ENCODE measurements at places on chromosomes 6 and 20.

DNA sequence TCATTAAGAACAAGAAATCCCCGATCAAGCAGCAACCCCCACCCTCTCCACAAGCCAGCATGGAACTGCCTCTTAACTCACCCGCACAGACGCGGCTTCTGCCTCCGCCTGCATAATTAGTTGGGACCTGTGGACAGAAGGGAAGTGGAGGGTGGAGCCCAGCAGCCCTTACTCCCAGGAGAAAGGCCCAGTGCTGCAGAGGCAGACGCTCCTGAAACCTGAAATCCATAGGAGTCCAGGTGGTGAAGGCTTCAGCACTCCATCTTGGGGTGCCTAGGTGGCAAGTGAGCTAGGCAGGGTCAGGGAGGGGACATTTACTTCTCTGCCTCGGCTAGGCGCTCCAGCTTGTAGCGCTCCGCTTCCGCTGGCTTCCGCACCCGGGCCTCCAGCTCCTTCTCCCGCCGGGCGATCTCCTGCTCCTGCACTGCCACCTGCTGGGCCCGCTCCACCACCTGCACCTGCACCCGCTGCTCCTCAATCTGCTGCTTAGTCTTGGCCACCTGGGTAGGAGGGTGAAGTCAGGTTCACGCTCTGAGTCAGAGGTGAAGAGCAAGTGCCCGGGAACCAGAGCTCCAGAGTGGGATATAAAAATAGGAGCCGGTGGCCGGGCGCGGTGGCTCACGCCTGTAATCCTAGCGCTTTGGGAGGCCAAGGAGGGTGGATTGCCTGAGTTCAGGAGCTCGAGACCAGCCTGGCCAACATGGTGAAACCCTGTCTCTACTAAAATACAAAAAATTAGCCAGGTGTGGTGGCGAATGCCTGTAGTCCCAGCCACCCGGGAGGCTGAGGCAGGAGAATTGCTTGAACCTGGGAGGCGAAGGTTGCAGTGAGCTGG is 10.7 kb downstream of the TUBB start:
- peak; percentile 94 for DNase-seq

DNA sequence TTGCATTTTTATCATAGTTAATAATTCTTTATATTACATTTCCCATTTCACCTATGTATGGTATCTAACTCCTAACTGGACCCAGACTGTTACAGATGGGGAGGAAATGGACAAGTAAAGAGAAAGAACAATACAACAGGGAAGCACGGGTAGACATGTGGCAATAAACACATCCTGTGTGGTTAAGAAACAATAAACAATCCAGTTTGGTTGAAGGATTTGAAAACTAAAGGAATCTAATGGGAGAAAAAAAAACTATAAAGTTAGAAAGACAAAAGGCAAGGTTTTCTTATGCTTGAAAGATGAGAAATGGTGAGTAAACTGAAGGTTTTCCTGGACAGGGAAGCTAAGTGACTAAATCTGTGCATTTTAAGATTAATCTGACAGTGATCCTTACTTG is 34.9 kb upstream of the ALDH8A1 start:
- no peak for DNase-seq

GRCh38 chr6:142444376-142444775 is 142.6 kb downstream of the ADGRG6 start:
- DNase-seq, result no peak

GRCh38 chr20:8523684-8524083 is 391.6 kb downstream of the PLCB1 start:
- DNase-seq, result no peak

DNA sequence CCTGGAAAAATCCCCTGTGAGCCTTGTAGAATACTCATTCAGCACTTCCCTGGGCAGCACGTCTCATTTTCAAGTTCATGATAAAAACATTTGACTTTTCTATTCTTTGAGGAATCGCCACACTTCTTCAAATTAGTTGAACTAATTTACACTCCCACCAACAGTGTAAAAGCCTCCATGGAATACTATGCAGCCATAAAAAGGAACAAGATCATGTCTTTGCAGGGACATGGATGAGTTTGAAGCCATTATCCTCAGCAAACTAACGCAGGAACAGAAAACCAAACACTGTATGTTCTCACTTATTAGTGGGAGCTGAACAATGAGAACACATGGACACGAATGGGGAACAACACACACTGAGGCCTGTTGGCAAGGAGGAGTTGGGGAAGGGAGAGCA is 102.0 kb upstream of the HEY2 start:
- DNase-seq, result no peak

DNA sequence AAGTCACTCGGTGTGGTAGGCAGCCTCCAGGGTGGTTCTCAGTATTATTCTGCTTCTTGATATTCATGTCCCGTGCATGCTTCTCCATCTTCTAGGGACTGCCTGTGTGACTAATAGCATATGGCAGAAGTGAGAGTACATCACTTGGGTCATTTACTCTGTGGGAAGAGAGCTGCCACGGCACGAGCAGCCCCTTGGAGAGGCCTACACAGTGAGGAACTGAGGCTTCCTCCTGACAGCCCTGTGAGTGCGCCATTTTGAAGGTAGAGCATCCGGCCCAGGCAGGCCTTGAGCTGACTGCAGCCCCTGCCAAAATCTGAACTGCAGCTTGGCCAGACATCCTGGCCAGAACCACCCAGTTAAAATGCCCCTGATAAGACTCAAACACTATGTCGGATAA is 17.3 kb upstream of the MCUR1 start:
- no peak for DNase-seq

DNA sequence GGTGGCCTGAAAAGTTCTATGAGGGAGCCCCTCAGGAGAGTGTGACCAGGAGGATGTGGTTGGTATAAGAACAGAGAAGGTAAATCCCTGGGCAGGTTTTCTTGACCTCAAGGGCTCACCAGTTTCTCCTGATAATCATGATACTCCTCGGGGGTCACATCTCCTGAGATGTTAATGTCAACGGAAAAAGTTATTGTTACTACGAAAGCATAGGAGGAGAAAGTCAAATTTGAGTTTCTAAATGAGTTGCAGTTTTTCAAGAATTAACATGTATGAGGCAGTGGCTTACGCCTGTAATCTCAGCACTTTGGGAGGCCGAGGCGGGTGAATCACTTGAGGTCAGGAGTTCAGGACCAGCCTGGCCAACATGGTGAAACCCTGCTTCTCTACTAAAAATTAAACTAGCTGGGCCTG is 23.4 kb downstream of the MGME1 start:
- DNase-seq, result peak; percentile 77

GRCh38 chr6:116439522-116440051 is 21.6 kb upstream of the CALHM6 start:
- no peak for DNase-seq

DNA sequence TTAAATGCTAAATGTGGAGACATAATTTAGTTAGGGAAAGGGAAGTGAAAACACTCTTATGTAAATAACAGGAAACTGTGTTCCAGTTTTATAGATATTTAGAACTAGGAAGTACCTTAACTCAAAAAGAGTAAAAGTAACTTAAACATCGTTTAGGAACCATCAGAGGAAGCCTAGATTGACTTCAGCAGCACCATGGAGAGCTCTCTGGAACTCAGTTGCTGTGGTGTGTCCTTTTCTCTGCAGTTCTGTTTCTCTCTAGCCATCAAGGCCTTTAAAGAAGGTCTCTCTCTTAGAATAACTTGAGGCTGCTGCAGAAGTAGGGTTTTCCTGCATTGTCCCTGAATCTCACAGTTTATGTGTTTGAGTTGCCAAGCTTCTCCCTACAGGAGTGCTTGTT is 26.9 kb downstream of the CLVS2 start:
- DNase-seq, result no peak

- peak; percentile 45 for DNase-seq
Observed at GRCh38 chr6:13355999-13356785, 27.9 kb upstream of the TBC1D7 start.

DNA sequence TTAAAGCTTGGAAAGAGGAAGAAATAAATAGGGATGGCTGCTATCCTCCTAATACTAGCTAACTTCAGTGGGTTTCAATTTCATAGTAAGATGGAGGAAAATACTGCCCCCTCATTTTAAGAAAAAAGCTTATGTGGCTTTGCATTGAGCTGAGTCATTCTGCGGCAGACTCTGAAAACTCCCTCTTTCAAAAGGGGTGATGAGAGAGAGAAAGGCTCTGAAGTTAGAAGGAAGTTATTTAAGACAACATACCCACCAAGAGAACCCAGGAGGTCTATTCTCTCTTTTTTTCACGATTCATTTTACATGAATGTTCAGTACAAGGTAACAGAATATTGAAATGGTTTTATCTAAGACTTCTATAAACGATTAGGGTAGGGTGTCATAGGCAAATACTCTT is 4.5 kb downstream of the PRDM13 start:
- DNase-seq, result peak; percentile 54

DNA sequence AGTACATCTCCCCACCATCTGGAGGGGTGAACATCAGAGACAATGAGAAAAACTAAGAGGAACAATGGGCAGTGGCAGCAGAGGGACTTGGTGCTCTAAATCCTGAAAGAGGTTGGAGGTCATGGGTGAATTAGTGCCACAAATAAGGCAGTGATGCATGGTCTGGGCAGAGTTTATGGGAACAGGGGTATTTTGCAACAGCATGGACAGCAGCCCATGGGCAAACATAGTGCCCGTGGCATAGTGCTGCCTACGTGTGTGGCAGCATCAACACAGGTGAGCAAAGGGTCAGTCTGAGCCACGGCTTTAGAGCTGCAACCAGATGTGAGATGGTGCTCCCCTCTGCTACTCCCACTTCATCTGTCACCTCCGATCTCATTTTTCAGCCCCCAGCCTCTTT is 459.1 kb upstream of the CITED2 start:
- no peak for DNase-seq

DNA sequence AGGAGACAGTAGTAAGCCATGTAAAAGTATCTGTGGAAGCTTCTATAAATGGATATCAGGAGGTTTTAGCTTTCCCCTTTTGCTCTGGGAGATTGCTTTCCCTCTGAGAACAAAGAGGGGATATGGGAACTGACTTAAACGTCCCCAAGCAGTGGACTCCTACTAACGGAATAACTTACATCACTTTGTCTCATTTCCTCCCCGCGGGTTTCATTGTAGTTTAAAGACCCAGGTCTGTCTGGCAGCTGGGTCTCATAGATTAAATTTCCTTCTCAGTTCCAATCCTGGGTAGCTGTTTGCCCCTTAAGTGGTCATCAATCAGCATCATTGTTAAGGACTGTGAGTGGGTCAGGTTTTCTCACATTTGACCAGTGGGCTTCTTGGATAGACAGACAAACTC is 68.7 kb downstream of the PLAGL1 start:
- no peak for DNase-seq

DNA sequence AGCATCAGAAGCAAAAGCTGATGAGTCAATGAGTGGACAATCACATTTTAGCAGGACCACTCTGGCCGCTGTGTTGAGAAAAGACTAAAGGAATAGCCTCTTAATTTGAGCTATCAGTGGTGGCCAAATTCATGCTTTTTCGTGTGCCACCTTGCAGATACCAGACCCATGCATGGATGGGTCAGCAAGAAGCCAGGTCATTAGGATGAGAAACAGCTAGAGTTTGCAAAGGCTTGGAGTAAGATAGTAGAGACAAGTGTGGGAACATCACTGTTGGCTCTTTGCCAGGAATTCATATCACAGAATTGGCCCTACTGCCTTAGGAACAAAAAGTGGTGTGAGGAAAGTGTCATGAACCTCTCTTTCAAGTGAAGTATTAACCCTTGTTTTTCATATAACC is 25.5 kb downstream of the MRAP2 start:
- no peak for DNase-seq

- DNase-seq, result no peak
Observed at GRCh38 chr6:55772730-55773129, 102.7 kb downstream of the BMP5 start.

- DNase-seq, result no peak
Observed at GRCh38 chr6:132683543-132683942, 24.6 kb upstream of the TAAR1 start.

- no peak for DNase-seq
Observed at GRCh38 chr6:137744877-137745276, 122.2 kb upstream of the TNFAIP3 start.

GRCh38 chr6:10626154-10626741 is 68.2 kb downstream of the C6orf52 start:
- no peak for DNase-seq

GRCh38 chr6:3862038-3862437 is 12.9 kb downstream of the FAM50B start:
- no peak for DNase-seq

GRCh38 chr6:14985366-14985765 is 260.5 kb upstream of the JARID2 start:
- no peak for DNase-seq

DNA sequence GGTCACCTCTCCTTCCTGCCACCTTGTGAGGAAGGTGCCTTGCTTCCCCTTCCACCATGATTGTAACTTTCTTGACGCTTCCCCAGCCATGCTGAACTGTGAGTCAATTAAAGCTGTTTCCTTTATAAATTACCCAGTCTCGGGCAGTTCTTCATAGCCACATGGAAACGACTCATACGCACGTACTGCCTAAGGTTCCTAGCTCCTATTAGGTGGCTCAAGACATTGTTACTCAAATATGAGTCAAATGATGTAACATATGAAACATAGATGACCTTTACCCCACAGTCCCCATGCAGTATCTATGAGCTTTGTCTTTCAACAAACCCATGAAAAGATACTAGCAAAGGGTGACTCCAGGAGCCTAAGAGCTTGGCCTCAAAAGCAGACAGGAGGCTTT is 98.3 kb downstream of the SIM1 start:
- DNase-seq, result no peak

DNA sequence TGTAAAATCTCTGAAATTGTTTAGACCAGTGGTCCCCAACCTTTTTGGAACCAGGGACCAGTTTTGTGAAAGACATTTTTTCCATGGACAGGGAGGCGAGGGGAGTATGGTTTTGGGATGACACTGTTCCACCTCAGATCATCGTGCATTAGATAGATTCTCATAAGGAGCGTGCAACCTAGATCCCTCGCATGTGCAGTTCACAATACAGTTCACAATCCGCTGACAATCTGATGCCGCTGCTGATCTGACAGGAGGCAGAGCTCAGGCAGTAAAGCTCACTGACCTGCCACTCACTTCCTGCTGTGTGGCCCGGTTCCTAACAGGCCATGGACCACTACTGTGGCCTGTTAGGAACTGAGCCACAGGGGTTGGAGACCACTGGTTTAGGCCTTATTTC is 115.2 kb downstream of the EPM2A start:
- DNase-seq, result no peak

DNA sequence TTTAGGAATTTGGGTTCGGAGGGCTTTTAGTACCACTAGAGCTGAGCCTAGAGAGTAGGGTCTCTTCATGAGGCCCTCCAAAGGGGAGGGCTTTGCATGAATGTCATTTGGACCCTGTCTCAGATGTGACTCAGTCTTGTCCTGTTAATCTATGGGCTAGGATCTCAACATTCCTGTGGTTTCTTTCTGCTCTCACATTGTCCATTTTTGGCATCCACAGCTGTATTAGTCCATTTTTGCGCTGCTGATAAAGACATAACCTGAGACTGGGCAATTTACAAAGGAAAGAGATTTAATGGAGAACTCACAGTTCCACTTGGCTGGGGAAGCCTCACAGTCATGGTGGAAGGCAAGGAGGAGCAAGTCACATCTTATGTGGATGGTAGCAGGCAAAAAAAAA is 61.0 kb downstream of the CRYBG1 start:
- no peak for DNase-seq

Data from activated CD4-positive, alpha-beta T cell treated with anti-CD3 and anti-CD28 coated beads for 36 hours (primary cell).